Activated T-cell treated with anti-CD3 and anti-CD28 coated beads, Interleukin-2, amount 50 U/mL, for 24 hours (primary cell): ENCODE measurements at places on chromosomes 4 and X.

DNA sequence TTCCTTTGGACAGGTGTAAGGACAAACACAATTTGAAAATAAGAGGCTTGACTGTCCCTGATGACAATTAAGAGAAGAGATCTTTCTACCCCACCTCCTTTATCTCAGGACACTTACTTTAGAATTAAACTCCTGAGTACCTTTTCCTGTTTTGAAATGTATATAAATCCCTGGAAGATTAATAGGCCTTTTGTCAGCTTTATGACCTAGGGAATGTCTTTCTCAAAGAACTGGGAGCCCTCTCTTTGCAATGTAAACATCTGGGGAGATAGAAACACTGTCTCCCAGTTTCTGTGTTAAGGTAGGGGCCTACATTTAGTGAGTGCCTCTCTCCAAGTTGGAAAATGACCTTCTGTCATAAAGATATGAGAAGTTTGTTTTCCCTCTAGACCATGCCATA, 31.7 kb downstream of the AGA start:
- H3K4me1 ChIP-seq: no peaks in the 10 kb centered on the region
- no peaks in the 10 kb centered on the region for H3K27me3 ChIP-seq
- no peak overlapping the region for H3K27ac ChIP-seq
- no peaks in the 10 kb centered on the region for H3K36me3 ChIP-seq
- no peak overlapping the region for H3K4me3 ChIP-seq

DNA sequence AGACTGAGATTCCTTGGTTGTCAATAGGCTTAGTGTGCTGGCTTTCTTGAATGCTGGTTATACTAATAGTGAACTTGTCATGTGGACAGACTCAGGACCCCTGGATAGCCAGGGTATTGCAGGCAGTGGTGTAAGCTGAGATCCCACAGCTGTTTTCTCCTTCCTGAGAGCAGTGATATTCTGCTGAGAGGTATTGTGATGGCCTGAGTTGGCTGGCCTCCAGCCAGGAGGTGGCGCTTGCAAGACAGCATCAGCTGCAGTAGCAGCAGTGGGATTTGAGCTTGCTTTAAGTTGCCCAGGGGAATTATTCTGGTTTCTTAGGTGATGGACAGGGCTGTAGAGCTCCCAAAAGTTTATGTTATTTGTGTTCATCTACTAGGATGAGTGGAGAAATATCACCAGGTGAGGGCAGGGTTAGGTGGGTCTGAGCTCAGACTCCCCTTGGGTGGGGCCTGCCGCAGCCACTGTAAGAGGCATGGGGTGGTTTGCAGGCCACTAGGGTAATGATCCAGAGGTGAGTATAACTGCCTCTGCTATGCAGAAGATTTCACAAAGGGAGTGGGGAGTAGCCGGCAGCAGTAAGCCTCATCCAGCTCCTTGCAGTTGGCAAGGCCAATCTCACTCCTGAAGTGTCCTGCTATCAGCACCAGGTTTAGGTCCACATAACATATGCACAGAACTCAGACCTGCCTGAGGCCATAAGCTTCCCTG, 66.2 kb downstream of the IL15 start:
- H3K27ac ChIP-seq: no peak overlapping the region
- H3K4me3 ChIP-seq: no peak overlapping the region
- H3K36me3 ChIP-seq: no peaks in the 10 kb centered on the region
- peaks cover 9% of the 10 kb centered on the region for H3K4me1 ChIP-seq
- peaks cover 2% of the 10 kb centered on the region for H3K27me3 ChIP-seq

GRCh38 chr4:88797725-88798124, 100.1 kb upstream of the NAP1L5 start:
- no peak for DNase-seq
- peaks cover 10% of the 10 kb centered on the region for H3K4me1 ChIP-seq
- H3K4me3 ChIP-seq: no peak overlapping the region
- H3K27ac ChIP-seq: no peak overlapping the region

- H3K4me3 ChIP-seq: no peak overlapping the region
- H3K27ac ChIP-seq: no peak overlapping the region
- H3K4me1 ChIP-seq: peaks cover 25% of the 10 kb centered on the region
- H3K36me3 ChIP-seq: no peaks in the 10 kb centered on the region
Observed at GRCh38 chrX:46754036-46754435, 4.9 kb downstream of the SLC9A7 start.

DNA sequence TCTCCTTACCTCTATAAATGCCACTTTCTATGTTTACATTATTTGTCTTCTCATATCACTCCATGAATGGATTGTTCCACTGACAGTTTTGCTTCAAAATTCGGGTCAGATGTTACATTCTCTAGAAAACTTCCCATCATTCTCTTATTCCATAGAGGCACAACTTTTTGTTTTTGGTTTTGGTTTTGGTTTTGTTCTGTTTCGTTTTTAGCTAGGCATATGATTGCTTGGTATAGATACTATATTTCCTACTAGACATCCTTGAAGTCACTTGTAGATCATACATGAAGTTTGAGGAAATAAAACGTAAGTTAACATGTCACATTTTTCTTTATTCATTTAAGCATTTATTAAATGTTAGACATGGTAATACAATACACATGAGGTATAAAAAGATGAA, 961.0 kb downstream of the PCDH18 start:
- no peaks in the 10 kb centered on the region for H3K27me3 ChIP-seq
- DNase-seq: no peak
- H3K4me3 ChIP-seq: no peak overlapping the region
- H3K27ac ChIP-seq: no peak overlapping the region

DNA sequence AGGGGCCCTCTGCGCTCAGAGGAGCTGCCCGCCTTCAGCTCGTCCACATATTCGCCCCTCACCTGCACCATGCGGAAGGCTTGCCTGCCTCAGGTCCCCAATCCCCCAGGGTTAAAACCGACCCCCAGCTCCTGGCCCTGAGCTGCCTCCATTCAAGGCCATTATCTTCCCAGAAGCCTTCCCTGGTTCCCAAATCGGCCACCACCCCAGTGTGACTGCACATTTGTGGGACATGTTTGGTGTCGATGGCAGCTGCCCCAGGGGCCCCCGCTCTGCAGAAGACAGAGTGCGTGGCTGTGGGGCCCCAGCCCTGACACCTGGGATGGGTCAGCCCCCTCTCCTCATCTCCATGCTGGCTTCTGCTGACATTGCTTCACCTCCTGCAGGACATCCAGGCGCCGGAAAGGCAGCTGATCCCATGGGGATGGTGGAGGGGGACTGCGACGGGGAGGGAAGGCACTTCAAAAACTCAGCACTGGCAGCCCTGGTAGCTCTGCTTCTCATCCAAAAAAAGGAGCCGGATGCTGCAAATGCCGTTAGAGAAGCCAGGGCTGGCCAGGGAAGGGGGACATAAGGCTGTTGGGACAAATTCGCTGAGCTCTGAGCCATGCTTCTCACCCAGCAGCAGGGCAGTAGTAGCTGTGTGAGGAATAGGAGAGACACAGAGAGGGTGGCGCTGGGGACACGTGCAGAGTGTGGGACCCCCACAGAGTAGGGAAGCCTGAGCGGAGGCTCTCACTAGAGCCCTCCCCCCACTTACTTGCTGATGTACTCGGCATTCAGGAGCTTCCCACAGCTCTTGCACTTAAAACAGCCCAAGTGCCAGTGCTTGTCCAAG, 78.5 kb downstream of the ABLIM2 start:
- H3K27ac ChIP-seq: no peak overlapping the region
- no peaks in the 10 kb centered on the region for H3K36me3 ChIP-seq
- H3K4me3 ChIP-seq: no peak overlapping the region
- H3K27me3 ChIP-seq: no peaks in the 10 kb centered on the region
- no peak for DNase-seq

GRCh38 chr4:76753814-76754213, 144.1 kb downstream of the SOWAHB start:
- H3K36me3 ChIP-seq: no peaks in the 10 kb centered on the region
- H3K27ac ChIP-seq: no peak overlapping the region
- no peak for DNase-seq
- H3K27me3 ChIP-seq: peaks cover 45% of the 10 kb centered on the region

DNA sequence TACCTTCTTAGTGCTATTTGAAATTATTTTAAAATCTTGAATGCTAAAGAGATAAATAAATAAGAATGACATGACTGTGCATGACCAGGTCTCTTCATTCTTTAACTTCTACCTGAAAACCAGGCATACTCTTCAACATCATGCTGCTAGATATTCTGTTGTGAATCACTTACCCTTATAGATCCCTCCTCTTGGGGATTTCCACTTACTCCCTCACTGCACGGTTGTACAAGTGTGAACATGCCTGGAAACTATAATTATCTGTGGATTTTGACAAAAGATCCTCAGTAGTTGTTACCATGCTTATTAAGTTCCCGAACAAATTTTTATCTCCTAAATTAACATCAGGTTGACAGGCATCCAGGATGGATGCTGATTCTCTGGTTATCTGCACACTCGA, 54.3 kb downstream of the ADGRL3 start:
- no peak overlapping the region for H3K27ac ChIP-seq
- no peaks in the 10 kb centered on the region for H3K27me3 ChIP-seq

GRCh38 chr4:46648088-46648744, 258.3 kb upstream of the GABRA2 start:
- H3K4me3 ChIP-seq: no peak overlapping the region
- no peaks in the 10 kb centered on the region for H3K36me3 ChIP-seq
- H3K27me3 ChIP-seq: no peaks in the 10 kb centered on the region

DNA sequence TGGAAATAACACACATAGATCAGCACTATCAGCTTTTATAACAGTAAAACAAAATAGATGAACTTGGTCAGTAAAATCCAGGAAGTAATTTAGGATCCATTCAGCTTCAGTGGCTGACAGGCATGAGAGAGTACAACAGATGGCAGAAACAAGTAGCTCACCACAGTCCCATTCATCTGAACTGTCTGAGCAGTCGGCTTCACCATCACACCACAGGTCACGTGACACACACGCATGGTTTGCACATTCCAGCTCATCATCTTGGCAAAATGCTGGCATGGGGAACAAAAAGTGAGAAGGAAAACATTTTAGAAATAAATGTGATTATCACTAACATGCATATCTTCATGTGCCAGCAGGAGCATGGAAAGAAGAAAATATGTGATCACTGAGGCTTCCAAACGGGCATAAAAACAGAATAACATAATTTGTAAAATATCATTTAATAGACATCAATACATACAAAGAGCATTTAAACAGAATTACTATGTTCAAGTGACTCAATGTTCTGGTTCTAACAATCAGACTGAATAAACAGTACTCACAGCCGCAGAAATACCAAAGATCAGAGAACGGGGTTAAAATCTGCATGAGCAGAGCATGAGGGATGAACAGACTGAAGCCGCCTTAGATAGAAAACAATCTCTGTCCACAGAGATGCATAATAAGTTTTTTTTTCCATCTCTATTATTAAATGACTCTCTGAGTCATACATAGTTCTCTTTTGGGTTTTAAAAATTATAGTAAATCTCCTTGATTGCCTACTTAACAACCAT, 158.1 kb downstream of the ATP10D start:
- no peak overlapping the region for H3K4me3 ChIP-seq
- no peaks in the 10 kb centered on the region for H3K36me3 ChIP-seq
- H3K4me1 ChIP-seq: no peaks in the 10 kb centered on the region
- no peak for DNase-seq
- peaks cover 16% of the 10 kb centered on the region for H3K27me3 ChIP-seq
- no peak overlapping the region for H3K27ac ChIP-seq

GRCh38 chr4:56250776-56251175, 136.5 kb downstream of the AASDH start:
- no peak overlapping the region for H3K27ac ChIP-seq
- no peaks in the 10 kb centered on the region for H3K4me1 ChIP-seq
- DNase-seq: no peak

DNA sequence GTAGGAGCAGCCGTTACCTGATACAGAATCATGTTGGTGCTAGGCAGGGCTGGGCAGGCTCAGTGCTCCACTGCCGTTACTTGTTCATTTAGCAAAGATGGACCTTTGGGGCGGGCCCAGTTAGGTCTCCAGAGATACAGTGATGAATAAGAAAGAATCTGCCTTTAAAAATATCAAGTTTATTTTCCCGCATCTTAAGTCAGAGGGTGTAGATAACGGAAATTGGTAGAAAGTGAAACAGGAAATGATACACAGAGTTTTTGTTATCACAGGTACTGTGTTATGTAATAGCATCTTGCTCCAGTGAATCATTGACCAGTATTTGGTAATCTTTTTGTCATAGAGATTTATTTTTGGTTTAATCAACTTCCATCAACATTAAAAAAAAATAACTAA, 5.5 kb downstream of the TMEM131L start:
- H3K4me3 ChIP-seq: peak overlapping the region; percentile 94
- H3K27ac ChIP-seq: peak overlapping the region; percentile 95
- H3K27me3 ChIP-seq: no peaks in the 10 kb centered on the region
- peak; percentile 58 for DNase-seq
- peaks cover 92% of the 10 kb centered on the region for H3K36me3 ChIP-seq

- no peak overlapping the region for H3K27ac ChIP-seq
- no peaks in the 10 kb centered on the region for H3K27me3 ChIP-seq
- H3K4me3 ChIP-seq: no peak overlapping the region
- no peaks in the 10 kb centered on the region for H3K36me3 ChIP-seq
Observed at GRCh38 chr4:140943486-140944198, 187.5 kb upstream of the TBC1D9 start.

DNA sequence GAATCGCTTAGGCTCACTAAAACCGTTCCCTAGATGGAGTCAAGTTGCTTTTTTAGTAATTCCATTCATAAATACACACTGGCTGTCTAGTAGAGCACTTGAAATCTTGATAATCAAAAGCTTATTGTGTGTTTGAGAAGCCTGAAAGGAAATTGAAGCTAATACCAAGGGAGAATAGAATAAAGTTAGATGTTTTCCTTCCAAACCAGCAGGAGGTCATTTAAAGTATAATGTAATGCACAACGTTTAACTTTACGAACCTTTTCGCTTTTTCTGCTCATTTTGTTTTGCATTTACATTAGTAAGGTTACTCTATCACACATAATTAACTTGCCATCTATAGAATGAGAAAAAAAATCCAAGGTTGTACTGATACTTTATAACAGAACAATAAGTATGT, 440.9 kb downstream of the NKX6-1 start:
- no peaks in the 10 kb centered on the region for H3K27me3 ChIP-seq
- no peaks in the 10 kb centered on the region for H3K4me1 ChIP-seq
- no peak for DNase-seq
- no peak overlapping the region for H3K4me3 ChIP-seq
- H3K36me3 ChIP-seq: no peaks in the 10 kb centered on the region

GRCh38 chr4:100591161-100591876, 73.5 kb upstream of the EMCN start:
- H3K4me1 ChIP-seq: peaks cover 9% of the 10 kb centered on the region
- DNase-seq: no peak
- no peaks in the 10 kb centered on the region for H3K36me3 ChIP-seq
- no peak overlapping the region for H3K27ac ChIP-seq
- no peak overlapping the region for H3K4me3 ChIP-seq

- no peak for DNase-seq
- peaks cover 5% of the 10 kb centered on the region for H3K36me3 ChIP-seq
- H3K27ac ChIP-seq: peak overlapping the region; percentile 98
- H3K4me3 ChIP-seq: no peak overlapping the region
- peaks cover 22% of the 10 kb centered on the region for H3K27me3 ChIP-seq
- peaks cover 20% of the 10 kb centered on the region for H3K4me1 ChIP-seq
Observed at GRCh38 chrX:71183341-71183740, 38.7 kb downstream of the NLGN3 start.
